ENCODE measurements at places on chromosomes 12 and 14.

GRCh38 chr14:79542121-79542520 lies 669.2 kb downstream of the DIO2 start:
- DNase-seq: no peak

GRCh38 chr12:108905725-108906124 lies 25.8 kb downstream of the DAO start:
- no peak for DNase-seq

DNA sequence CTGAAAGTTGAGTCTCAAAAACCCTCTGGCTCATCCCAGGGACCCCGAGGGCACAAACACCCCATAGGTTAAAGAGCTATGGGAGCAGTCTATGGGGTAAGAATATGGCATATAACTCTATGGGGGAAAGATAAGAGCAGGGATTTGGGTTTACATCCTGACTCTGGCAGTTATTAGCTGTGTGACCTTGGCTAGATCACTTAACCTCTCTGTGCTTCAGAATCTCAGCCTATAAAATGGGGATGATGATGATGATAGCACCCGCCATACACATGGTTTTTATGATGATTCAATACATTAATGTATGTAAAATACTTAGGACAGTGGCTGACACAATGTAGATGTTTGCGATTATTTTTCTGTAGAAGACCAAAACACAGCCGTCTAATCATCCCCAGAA lies 26.2 kb downstream of the IRF2BPL start:
- DNase-seq: no peak

DNA sequence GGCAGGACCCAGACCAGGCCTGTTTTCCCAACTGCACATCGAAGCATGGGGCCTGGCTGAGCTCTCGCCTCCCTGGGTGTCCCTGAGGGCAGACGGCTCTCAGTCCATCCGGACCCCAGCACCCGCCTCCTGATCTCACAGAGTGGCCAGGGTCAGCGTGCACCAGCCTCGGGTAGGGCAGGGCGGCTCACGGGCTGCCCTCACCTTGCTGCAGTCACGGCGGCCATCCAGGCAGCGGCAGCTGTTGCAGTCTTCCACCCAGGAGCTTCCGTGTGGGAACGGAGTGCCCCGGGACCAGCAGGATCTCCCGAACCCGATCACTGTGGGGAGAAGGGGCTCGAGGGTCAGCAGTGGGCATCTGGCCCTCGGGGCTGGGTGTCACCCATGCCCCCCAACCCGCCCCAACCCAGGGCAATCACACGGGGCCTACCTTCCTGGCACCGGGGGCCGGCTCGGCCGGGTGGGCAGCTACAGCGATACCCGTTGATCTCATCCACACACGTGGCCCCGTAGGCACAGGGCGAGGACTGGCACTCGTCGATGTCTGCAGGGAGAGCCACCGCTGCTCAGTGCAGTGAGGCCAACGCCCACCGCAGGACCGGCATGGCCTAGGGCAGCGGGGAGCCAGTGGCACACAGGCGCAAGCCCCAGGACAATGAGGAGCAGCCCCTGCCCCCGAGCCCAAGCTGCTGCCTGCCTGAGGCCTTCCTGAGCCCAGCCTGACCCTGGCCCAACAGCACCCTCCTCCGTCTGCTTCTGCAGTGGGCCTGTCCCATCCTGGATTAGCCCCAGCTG lies 22.2 kb downstream of the JAG2 start:
- peak; percentile 4 for DNase-seq

- no peak for DNase-seq
These were observed 26.6 kb upstream of the PTPRB start for GRCh38 chr12:70663838-70664237.

- DNase-seq: no peak
These were observed 270.1 kb downstream of the ZFP36L1 start for GRCh38 chr14:68522510-68523325.

GRCh38 chr14:82438436-82438835 lies 904.8 kb upstream of the SEL1L start:
- no peak for DNase-seq

DNA sequence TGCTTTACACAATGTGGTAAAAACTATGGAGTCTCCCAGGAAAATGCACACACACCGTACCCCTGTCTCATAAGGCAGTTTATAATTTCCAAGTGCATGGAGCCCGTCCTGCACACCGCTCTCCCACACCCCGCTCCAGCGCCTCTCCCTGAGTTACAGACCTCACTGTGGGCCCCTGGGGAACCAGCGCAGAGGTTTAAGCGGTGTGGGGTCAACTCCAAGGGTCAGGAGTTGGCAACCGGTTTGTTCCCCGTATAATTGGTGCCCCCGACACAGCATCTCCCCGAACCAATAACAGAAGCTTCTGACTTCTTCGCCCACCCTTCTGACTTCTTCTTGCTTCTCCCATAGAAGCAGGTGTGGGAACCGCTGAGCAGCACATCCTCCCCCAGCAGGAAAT lies 58.4 kb upstream of the DDX11 start:
- DNase-seq: no peak

GRCh38 chr12:131980263-131980662 lies 30.5 kb downstream of the EP400 start:
- DNase-seq: no peak

DNA sequence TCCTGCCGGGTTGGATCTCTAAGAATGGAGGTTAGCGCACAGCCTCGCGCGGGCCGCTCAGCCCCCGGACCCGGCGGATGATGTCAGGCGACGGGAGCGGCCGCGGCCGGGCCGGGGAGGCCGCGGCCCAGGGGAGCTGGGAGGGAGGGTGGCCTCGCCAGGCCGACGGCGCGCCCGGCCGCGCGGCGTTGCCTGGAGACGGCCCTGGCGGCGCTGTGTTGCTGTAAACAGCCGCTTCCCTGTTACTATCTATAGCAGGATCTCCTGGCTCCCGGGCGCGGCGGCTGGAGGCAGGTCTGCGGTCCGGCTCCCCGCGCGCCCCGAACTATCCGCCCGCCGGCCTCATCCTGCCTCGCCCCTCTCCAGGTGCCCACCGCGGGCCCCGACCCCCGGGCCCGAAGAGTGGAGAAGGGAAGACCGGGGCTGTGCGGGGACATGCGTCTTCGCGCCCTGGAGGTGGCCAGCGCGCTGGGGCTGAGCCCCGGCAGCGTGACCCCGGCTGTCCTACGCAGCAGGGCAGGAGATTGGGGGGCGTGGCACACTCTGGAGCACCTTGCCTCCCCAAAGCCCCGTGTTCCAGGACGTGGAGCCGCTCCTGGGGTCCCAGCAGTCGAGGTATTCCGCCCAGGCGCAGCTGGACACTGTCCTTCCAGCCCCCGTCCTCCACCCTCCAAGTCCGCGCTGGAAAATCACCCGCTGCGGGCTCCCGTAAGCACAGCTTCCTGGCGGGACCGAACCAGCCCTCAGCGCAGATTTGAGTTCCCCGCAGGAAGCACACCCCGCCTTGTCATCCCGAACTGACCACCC lies 1.4 kb upstream of the FOS start:
- peak; percentile 83 for DNase-seq

DNA sequence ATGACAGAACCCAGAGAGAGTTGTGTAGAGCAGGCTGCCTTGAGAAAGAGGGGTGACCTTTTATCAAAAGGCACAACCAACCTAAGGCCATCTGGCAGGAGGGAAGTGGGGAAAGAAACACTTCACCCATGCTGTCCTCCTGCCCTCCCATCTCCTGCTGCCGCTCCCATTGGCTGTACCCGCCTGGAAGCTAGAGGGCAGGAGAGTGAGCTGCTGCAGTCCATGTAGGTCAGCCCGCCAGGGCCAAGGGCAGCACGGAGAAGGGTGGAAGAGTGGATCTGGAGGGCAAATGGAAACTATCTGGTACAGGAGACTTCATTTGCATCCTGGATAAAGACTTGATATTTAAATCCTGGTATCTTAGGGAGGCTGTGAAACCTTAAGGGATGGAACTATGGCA lies 11.5 kb upstream of the CABP1 start:
- peak; percentile 33 for DNase-seq

DNA sequence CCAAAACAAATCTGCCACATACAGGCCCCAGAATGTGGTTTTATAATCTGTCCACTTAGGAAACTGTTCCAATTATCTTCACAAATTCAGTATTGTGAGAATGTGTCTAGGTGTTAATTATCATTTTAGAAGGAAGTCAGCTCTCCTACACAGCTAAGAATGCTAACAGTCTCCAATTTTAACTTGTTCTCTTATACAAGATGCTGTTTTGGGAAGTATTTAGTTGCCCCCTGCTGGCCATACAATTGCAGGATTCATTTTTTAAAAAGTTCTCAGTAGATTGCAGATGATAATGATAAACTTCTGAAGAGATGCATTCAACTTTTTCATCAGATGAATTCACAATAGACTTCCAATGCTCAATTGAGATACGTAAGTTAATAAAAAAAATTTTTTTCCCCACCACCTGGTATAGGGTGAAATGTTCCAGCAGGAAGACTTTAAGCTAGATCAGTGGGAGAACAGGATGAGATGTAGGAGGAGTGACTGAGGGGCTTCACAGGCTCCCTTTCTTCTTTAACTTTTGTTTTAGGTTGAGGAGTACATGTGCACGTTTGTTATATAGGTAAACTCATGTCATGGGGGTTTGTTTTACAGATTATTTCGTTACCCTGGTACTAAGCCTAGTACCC lies 27.3 kb upstream of the OSBPL8 start:
- DNase-seq: peak; percentile 5

DNA sequence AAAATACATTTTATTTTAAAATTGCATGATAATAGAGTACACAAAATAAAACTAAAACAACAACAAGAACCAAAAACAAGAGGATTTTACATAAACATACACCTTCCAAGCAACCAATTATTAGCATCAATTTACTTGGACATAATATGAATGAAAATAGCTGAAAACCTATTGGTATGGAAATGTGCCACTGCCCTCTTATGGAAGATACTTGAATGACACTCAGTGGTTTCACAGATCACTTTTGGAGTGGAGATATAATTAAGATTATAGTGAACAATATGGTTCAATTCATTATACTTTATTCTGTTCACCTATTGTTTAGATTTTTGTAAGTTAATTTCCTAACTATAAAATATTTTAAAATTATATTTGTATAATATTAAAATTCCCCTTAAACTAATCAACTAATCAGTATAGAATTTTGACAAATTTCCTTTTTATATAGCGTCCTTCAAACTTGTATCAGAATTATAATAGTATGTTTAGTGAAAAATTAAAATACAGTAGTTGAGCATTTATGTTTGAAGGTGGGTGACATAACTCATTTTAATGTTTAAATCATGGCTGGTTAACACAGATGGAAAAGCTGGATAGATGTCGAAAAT lies 70.1 kb downstream of the SLC6A15 start:
- peak; percentile 30 for DNase-seq

GRCh38 chr14:63938198-63939005 lies 85.6 kb downstream of the SYNE2 start:
- DNase-seq: no peak

DNA sequence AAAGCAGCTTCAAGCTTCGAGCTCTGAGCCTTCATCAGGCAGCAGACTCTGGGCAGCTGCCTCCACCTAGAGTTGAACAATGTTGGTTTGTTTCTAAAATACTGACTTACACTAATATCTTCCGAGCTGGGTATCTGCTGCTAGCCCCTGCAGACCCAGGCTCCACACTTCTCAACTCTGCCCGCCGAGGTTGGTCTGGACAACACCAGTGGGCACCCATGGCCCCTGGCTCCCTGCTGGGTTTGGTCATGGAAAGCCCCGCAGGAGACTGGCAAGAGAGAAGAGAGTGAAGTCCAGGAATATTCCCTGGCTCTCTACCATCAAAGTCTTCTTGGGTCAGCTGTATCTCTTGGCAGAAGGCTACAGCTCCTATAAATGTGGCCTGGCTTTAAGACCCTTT lies 214.2 kb upstream of the TMEM132C start:
- no peak for DNase-seq

- DNase-seq: no peak
These were observed 29.4 kb downstream of the ITPR2 start for GRCh38 chr12:26803552-26803951.

GRCh38 chr12:108589028-108589839 lies 8.7 kb downstream of the TMEM119 start:
- DNase-seq: peak; percentile 48

DNA sequence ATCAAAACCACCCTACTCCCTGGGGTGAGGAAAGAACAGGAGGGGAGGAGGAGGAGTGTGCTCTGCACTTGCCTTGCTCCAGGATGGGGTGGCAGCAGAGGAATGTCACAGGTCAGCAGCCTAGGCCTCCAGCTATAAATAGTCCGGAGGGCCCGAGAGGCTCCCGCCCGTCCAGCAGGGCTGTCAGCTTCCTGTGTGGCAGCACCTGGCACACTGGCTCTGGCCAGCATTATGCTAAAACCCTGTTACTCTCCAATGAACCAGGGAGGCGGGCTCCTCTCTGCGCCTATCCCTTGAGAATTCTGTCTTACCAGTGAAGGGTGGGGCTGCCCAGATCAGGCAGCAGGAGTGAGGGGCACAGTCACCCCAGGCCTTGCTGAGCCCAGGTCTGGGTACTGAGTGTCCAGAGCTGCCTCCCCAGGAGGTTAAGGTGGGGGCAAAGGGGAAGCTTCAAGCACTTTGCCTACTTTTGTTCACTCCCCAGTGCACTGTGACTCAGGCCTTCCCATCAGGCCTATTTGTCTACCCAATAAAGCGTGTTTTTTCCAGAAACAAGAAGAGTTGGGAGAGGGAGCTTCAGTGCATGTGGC lies 1.2 kb upstream of the COX14 start:
- peak; percentile 68 for DNase-seq

DNA sequence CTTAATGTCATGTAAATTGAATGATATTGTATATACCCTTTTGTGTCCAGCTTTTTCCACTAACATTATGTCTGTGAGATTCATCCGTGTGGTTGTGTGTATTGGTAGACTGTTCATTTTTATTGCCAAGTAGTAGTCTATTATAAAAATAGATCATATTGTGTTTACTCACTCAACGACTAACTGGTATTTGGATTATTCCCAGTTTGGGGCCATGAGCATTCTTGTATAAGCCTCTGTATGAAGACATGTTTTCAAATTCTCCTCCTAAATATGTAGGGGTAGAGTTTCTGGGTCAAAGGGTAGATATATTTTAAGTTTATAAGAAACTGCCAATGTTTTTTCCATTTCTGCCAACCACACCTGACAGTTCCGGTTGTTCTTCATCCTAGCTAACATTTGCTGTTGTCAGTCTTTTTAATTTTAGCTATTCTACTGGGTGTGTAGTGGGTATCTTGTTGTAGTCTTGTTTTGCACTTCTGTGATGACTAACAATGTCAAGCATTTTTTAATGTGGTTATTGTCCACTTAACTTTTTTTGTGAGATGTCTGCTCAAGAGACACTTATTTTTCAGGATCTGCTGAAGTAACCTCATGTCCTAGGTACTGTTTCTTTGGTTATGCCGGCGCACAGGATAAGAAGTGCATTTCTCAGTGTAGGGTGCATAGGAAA lies 93.2 kb downstream of the DACT1 start:
- no peak for DNase-seq

DNA sequence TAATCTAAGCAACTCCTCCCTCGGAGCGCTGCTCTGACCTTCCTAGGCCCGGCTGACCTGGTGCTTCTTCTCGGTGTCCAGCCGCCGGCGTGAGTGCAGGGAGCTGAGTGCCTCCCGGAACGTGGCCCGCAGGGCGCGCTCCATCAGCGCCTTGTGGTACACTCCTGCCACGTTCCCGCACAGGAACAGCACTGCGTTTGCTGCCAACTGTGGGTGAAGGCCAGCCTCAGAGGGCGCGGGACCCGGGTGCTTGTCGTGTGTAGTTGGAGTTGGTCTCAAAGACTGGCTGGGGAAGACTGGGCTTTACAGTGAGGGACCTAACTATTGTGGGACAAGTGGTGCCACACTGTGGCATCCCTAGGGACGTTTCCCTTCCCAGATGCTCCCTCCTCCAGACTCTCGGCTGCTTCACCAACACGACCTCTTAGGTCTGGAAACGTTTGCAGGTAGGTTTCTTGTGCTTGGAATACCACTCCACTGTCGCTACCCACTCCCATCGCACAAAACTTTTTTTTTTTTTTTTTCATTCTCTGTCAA lies 3.1 kb downstream of the ADCY4 start:
- DNase-seq: no peak

Measured in nephron progenitor cell (in vitro differentiated cells).